NCI-H1694 (cell line): ENCODE measurements at places on chromosomes 7 and 10.

DNA sequence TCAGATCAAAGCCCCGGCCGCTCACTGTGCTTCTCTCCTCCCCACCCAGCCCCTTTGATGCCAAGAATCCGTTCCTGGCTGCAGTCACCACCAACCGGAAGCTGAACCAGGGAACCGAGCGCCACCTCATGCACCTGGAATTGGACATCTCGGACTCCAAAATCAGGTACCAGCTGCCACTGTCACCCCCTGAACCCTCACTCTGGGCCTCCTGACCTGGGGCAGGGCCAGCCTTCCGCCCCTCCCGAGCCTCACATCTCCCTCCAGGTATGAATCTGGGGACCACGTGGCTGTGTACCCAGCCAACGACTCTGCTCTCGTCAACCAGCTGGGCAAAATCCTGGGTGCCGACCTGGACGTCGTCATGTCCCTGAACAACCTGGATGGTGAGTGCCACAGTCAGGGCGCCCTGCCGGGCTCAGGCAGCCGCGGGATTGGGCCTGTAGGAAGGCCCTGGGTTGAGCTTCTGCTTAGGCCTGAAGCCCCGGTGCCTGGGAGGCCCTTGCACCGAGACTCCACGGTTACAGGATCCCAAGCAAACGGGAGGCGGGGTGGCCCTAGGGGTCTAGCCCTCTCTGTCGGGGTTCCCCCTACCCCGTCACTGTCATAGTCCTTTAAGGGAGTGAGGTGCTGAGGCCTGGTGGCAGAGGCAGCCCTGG, 10.8 kb downstream of the TMEM120A start:
- no peak for DNase-seq

DNA sequence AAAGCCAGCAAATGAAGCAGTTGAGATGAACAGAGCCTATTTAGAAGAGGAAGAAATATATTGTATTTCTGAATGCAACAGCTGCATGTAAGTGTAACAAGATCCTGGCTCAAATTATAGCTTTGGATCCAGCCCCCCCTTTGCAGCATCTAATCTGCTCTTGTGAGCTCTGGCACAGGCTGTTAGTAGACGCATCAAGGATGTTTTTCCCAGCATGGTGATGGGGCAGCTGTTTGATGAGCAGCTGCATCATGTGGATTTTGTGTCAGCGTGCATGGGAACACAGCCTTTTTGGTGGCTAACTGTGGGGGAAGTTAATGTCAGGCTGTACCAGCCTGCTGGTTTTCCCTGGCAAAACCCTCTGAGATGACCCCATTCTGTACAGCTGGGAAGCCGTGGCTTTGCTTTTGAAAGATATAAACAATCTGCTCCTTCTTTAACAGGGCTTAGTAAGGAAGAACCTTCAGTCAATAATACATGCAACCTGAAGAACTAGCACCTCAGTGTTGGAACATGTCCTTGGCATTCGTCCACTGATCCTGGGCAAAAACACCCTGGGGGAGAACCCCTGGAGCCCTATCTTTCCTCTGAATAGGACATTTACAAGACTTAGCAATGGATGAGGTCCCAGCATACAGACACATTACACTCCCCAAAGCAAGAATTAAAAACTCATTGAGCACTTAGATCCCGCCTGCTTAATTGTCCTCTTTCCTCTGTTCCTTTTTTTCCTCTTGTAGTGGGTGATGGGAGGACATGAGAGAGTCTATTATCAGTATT, 70.6 kb downstream of the NPS start:
- no peak for DNase-seq

- DNase-seq: no peak
These were observed 69.2 kb upstream of the PIK3CG start for GRCh38 chr7:106795877-106796231.

- no peak for DNase-seq
These were observed 133.4 kb upstream of the TCERG1L start for GRCh38 chr10:131444862-131445461.

- DNase-seq: no peak
These were observed 4.1 kb downstream of the LBX1 start for GRCh38 chr10:101224910-101225823.

DNA sequence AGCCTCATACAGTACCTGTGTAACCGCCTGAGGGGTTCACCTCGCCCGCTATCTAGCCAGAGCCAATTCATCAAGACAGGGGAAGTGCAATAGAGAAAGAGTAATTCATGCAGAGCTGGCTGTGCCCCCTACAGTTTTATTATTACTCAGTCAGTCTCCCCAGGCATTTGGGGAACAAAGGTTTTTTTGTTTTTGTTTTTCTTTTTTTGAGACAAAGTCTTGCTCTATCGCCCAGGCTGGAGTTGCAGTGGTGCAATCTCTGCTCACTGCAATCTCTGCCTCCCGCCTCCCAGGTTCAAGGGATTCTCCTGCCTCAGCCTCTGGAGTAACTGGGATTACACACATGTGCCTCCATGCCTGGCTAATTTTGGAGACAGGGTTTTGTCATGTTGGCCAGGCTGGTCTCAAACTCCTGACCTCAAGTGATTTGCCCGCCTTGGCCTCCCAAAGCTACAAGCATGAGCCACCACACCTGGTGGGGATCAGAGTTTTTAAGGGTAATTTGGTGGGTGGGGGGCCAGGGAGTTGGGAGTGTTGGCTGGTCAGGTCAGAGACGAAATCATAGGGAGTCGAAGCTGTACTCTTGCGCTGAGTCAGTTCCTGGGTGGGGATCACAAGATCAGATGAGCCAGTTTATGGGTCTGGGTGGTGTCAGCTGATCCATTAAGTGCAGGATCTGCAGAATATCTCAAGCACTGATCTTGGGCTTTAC, 116.5 kb downstream of the MARCHF5 start:
- DNase-seq: no peak

GRCh38 chr10:43252783-43253341, 14.0 kb downstream of the RASGEF1A start:
- DNase-seq: no peak
